Activated CD4-positive, alpha-beta T cell treated with anti-CD3 and anti-CD28 coated beads for 48 hours (primary cell): ENCODE measurements at places on chromosomes 1 and 21.

DNA sequence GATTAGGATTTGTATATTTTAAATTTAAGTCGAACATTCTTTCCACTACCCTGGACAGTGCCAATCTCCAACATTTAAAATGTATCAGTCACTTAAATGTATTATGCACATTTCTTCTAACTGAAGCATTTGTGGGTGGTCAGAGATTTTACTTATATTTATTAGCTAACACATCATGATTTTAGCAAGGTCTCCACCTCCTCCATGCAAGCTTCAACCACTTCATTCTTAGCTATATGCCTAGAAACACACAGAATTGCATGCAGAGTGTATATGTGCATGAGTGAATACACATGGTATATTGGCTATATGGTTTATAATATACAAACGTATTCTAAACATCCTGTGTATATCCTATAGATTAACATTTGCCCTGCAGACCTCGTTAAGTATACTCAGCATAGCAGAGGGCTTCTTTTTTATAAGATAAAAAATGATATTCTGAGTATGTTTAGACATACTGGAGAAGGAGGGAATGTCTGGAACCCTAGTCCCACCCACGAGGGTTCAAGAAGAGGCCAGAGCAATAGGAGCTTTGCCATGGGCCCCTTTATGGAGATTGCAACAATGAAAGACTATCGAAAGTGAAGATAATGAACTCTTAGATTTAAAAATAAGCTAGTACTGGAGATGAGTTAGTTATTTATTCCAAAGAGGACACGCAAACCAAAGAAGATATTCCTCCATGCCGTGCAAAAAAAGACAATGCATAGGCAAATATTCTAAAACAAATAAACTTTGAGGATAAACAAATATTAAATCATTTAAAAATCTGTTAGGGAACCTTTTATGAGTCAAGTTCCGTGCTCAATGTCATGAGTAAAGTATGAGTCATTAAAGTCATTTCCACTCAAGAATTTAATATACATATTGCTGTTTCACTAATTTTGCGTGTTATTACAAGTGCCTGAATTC is 480.4 kb downstream of the SIPA1L2 start:
- no peak for DNase-seq

- no peak for DNase-seq
Observed at GRCh38 chr1:168734271-168734670, 5.3 kb upstream of the DPT start.

- DNase-seq: no peak
Observed at GRCh38 chr1:233442026-233442780, 114.7 kb downstream of the MAP3K21 start.

GRCh38 chr1:29945426-29945825 is 709.1 kb downstream of the PTPRU start:
- no peak for DNase-seq

DNA sequence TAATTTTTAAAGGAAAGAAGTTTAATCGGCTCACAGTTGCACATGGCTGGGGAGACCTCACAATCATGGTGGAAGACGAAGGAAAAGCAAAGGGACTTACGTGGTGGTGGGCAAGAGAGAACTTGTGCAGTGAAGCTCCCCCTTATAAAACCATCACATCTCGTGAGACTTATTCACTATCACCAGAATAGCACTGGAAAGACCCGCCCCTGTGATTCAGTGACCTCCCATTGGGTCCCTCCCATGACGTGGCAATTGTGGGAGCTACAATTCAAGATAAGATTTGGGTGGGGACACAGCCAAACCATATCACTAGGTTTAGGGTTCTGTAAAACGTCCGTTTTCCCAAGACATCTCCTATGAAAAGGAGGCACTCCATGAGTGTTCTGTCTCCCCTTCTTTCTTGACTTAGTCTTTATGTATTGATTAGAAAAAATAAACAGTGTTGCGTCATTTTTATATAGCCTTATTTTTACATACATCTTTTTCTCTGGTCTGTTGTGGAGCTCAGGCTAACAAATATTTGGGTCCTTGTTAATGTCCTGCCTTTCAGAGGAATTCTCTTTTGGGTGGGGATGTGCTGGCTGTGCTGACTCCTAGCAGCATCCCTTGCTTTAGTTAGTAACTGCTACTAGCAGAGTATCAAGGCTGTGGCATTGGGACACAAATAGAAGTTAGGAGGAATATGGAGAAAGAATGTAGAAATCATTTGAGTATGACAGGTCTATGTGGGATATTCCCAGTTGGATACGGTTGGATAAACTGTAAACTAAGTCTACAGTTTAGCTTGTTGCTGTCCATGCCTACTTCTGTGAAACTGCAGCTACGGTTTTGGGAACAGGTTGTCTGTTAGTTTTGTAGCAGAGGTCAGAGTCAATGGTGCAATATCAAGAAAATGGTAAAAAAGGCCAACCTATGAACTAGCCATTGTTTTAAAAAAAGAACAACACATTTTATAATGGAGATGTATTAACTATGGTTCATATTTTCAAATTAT is 23.5 kb downstream of the BACH1 start:
- no peak for DNase-seq

DNA sequence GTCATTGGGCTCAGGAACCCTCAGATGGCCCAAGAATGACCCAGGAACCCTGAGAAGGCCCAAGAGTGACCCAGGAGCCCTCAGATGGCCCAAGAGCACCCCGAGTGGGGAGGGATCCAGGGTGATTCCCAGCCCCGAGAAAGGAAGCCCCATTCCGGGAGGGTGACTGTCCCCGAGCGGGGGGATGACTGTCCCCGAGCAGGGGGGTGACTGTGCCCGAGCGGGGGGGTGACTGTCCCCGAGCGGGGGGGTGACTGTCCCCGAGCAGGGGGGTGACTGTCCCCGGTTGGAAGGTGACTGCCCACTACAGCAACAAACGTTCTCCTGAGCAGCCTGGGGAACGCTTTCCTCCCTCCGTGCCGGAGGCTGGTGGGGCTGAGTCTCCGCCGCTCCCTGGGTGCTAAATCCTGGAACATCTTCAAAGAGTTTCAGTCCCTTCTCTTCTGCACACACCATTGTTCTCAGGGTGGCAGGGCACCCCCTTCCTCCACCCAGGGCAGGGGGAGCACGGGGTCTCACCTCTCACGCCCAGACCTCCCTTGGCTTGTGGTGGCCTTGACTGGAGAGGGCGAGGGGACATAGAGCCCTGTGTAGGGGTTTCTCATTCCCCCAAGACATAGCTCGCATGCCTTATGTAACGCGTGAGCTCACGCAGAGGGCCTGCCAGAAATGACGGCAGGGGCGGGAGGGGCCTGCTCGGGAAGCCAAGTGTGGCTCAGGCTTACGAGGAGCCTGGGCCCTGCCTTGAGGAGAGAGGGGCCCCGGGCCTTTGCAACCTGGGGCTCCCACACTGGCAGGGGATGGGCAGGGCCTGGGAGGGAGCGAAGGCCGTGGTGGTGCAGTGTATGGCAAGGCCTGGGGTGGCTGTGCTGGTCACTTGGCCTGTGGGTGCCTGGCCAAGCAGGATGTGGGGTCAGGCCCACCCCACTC is 14.3 kb upstream of the SKI start:
- no peak for DNase-seq

- DNase-seq: no peak
Observed at GRCh38 chr1:233608988-233609387, 4.9 kb upstream of the KCNK1 start.

DNA sequence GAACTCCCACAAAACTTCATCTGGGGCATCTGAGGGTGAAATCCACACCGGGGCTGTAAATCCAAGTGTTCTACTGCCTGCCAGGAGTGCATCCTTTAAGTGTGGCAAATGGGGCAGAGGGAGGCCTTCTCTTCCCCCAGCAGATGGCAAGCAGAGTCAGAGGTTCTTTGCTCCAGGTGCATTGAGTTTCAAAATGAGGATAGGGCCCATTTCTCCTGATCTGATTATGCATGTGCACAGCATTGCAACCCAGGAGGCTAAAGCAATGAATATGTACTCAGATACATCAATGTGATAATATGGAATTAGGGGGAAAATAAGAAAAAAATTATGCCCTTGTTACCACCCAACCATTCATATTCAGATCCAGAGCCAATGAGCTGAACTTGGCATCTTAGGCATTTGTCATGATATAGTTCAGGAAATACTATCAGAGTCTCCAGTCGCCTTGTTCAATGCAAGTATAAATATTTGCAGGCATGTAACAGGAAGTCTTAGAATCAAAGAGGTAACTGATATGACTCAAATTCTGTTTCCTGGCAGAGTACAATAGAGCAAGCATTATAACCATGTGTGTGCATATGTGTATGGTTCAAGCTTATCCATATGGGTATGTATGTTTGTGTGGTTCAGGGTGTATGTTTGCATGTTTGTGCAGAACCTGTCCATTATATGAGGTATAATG is 473.8 kb upstream of the PKN2 start:
- DNase-seq: no peak

DNA sequence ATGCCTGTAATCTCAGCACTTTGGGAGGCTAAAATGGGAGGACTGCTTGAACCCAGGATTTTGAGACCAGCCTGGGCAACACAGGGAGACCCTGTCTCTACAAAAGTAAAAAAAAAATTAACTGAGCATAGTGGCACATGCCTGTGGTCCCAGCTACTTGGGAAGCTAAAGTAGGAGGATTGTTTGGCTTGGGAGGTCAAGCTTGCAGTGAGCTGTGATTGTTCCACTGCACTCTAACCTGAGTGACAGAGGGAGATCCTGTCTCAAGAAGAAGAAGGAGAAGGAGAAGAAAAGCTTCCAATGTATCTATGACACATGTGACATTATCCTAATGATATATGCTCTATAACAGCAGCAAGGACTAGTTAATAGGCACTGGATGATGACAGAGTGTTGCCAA is 20.1 kb upstream of the ARHGAP29 start:
- DNase-seq: no peak

- no peak for DNase-seq
Observed at GRCh38 chr1:57603696-57604095, 179.8 kb upstream of the DAB1 start.

DNA sequence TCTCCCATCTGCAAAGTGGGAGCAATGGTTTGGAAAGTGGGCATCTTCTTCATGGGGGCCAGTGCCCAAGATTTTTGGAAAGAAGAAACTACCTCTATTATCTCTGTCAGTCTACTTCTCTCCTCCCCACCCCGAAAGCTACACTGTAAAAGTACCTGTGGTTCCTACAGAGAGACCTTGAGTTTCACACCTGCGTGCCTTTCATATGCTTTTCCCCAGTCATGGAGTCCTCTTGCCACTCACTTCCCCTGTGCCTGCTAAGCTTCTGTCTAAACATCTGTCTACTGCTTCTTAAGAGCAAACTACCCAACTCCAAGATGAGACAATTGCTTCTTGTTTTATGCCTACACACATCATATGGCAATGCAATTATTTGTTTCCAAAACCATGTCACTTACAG is 190.9 kb upstream of the L1TD1 start:
- no peak for DNase-seq

GRCh38 chr21:46117586-46118315 is 19.8 kb downstream of the COL6A2 start:
- DNase-seq: no peak

DNA sequence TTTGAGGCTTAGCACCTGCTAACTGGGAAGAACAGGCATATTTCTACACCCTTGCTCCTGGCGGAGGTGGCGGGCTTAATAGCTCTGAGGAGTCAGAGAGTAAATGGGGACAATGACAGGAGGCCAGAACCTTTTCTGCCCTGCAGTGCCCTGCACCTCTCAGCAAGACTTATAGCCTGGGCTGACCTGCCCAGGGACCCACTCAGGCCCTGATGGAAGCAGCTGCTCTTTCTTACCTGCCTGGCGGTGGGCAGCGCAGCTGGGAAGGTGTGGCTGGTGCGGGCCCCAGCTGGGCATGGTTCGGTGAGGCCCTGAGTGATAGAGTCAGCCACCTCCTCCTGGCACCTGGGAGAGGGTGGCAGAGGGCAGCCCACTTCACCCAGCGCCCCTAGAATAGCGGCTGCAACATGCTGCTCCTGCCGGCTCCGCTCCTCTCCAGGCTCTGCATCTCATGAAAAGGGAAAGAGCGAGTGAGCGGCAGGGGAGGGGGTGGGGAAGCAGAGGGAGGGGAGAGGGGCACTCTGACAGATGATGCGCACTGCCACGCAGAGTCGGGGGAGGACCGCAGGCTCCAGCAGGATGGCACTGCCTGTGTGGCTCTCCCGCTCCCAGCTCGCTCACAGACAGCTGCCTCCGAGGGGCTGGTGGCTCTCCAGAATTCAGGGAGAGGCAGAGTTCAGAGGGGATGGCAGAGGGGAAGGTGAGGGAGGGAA is at the start of gene RGS8:
Gene RGS8, minus strand, starts transcription at position 472 of the 713 bp plus-strand sequence. CDS start 14,938 bp downstream, outside the sequence.
- DNase-seq: no peak

GRCh38 chr1:207421078-207421477 is 33.0 kb upstream of the CR2 start:
- no peak for DNase-seq

DNA sequence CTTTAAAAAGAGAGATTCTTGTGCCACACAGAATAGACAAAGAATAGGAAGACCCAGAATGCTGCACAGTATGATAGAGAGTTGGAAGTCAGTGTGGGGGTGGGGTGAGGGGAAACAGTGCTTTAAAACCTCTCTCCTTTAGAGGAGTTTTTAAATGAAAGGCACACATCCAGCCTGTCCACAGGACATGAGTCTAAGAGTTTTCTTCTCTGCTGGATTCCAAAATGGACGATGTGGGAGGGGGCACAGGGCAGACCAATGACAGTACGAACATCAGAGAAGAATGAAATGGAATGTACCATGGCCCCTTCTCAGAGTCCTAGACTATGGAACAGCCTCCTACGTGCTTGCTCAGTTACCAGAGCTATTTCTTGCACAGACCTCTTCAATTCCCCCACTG is 458.2 kb upstream of the DAB1 start:
- no peak for DNase-seq
